ENCODE measurements at places on chromosomes 2 and 18. TPM values are rescaled to one million over a fixed set of nuclear protein-coding genes. Genes with fewer than 3 reads are reported as not detected.
A peak's percentile ranks its signal among the peaks of the same experiment; 100 is the strongest.

GRCh38 chr2:232668805-232669444, 28.2 kb upstream of the GIGYF2 start:
- no peak for DNase-seq

The PCARE gene
- 0.01 TPM for polyA plus RNA-seq

- DNase-seq = no peak
Observed at GRCh38 chr2:95166065-95166763, 605 bp downstream of the ZNF2 start.

- DNase-seq = peak; percentile 83
Observed at GRCh38 chr18:70288851-70289328, at the start of gene SOCS6. SOCS6 (plus strand) TSS chr18:70289045; CDS start chr18:70324669, 35,624 bp downstream.

GRCh38 chr2:187976259-187976985, 315.3 kb upstream of the GULP1 start:
- no peak for DNase-seq

GRCh38 chr18:52391810-52392559, 52.0 kb downstream of the DCC start:
- no peak for DNase-seq

The SLC9A2 gene
- 0.04 TPM for polyA plus RNA-seq

- no peak for DNase-seq
Observed at GRCh38 chr2:18477293-18477692, 83.2 kb downstream of the RDH14 start.

DNA sequence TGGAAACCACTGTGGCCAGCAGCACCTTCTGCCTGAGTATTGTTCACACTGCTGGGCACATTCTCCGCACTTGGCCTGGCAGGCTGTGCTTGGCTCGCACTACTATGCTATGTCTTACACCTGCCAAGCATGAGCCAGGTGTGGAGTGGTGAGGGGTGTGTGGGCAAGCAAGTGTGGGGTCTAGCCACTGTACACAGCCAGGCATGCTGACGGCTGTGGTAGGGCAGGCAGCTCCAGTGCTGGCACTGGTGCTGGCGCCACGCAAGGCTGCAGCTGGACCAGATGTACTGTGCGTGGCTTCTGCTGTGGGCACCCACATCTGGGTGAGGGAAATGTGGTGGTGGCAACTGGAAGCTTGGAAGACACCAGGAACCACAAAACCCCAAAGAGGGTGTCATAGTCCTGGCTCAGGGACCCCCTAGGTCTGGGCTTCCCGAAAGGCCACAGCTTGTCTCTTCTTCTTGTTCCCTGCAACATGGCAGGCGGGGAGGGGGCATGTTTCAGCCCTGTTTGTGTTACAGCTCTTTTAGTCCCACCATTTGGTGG, 101.5 kb downstream of the ALMS1 start:
- DNase-seq = no peak

The CNGA3 gene
- polyA plus RNA-seq = 0.06 TPM

The ITGAV gene
- 25.5 TPM for polyA plus RNA-seq

GRCh38 chr2:192002418-192002817, 155.5 kb upstream of the CAVIN2 start:
- no peak for DNase-seq

DNA sequence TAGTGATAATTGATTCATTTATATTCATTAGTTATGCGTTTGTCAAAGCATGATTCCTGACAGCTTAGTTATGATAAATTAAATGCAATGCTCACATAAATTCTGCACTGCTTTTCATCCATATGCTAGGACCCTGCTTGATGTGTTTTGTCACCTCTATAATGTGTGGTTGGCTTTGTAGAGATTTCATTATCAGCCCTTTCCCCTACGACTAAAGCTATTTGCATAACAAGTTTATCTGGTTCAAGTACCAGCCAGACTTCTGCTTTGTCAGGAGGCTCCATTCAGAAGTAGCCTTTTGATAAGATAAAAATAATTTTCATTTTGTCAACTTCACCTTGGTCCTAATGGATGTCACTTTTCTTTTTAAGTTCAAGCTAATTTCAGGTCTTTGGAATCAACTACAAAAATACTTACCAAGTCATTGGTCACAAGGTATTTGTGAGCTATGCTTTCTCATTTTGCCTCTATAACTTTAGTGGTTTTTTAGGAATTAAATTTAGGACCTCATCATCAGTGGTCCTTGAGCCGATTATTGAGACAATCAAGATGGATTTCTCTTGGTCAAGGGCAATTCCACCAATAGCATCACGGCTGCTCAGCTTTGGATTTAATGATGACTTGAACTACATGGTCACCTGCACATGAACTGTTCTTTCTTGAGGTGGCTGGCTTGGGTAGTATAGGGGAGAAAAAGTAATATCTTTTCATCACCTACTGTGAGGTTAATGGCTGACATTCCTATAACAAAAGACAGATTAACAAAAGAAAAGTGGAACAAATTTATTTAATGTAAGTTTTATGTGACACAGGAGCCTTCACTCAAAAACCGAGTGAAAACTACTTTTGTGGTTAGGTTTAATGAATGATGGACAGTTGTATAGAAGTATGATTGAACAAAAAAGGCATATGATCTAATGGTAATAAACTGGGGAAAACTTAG, 162.1 kb downstream of the MYO3B start:
- DNase-seq = peak; percentile 4

- DNase-seq = peak; percentile 74
Observed at GRCh38 chr2:101473911-101474701, 806 bp downstream of the RFX8 start.

The SCYGR2 gene
- not detected for polyA plus RNA-seq

DNA sequence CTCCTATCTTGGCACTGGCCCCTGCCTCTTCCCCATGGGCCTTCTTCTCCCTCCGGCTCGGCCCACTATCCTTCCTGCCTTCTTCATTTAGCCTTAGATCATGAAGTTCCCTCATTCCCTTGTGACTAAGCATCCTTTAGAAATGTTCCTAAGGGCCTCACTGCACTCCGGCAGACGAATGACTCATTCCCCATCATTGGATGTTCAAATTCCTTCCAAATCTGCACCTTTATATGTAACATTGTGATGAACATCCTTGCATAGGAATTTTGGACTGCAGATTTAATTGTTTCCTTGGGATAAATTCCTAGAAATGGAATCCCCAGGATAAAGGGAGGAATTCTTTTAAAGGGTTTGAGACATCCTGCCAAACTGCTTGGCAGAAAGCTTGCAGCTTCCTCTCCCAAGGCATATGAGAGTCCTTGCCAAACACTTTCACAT, 19.0 kb downstream of the CRACDL start:
- no peak for DNase-seq
